ENCODE measurements at places on chromosomes 7 and 10. TPM values are rescaled to one million over a fixed set of nuclear protein-coding genes. Genes with fewer than 3 reads are reported as not detected.

Gene SFMBT2
- total RNA-seq, result 1.1 TPM

- DNase-seq, result no peak
Measured at GRCh38 chr7:38394660-38395059, 121.2 kb upstream of the TARP start.

GRCh38 chr10:44261296-44261695 is 123.6 kb downstream of the CXCL12 start:
- DNase-seq, result no peak

GRCh38 chr7:47580811-47581331 is 1.0 kb downstream of the TNS3 start:
- no peak for DNase-seq
